ENCODE measurements at places on chromosomes 4 and X. TPM values are rescaled to one million over a fixed set of nuclear protein-coding genes. Genes with fewer than 3 reads are reported as not detected.

Gene DDX60
- total RNA-seq = 45.2 TPM

Gene RNF175
- 0.46 TPM for total RNA-seq

Gene IBSP
- total RNA-seq = not detected

Gene SPANXA2
- total RNA-seq = not detected

Gene ZNF674
- 10.7 TPM for total RNA-seq

Gene SLC26A1
- 0.13 TPM for total RNA-seq

Data from spleen (tissue), 13 donors.